ENCODE measurements at places on chromosomes 6 and 20.

- DNase-seq: no peak
These were observed 15.9 kb downstream of the SEC63 start for GRCh38 chr6:107942142-107942541.

GRCh38 chr20:46000262-46000996 is 8.3 kb upstream of the MMP9 start:
- no peak for DNase-seq

DNA sequence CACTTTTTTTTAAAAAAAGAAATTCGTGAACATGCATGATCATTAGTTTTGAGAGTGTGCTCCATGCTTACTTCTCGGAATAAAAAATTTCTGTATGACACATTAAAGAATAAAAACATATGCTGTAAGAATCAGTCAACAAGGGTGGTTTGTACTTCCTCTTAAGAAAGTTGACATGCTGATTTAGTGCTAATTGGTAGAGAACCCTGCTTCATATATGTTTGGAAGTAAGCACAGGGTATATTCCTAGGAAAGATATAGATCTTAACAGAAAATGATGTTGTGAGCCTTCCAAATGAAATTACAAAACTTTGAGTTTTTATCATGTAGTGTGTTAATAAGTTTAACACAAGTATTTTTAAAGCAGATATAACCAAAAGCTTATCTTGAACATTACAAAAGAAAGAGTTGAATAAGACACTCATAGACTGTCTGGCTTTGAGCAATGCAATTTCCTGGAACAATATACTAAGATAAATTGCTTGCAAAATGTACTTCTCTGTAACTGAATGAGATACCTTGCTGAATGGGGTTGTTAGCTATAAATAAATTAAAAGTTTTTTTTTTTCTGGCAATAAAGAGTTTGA is 13.8 kb upstream of the VIP start:
- DNase-seq: no peak

DNA sequence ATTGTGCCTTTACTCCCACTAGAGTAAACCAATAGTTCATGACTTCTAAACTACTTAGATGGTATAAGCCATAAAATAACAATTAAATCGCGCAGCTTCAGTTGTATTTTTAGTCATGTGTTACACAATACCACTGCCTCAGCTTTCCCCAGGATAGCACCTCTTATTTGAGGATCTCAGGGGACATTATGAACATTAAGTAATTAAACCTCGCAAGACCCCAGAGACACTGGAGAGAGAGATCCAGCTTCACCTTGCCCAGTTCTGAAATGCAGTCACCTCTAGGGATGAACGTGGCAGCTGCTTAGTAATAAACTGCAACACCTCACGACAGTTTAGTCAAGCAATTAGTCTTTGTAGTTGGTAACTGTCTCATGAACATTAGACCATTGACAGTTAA is 87.1 kb downstream of the CFAP61 start:
- DNase-seq: no peak

- no peak for DNase-seq
These were observed 85.0 kb downstream of the NFATC2 start for GRCh38 chr20:51457533-51457932.

DNA sequence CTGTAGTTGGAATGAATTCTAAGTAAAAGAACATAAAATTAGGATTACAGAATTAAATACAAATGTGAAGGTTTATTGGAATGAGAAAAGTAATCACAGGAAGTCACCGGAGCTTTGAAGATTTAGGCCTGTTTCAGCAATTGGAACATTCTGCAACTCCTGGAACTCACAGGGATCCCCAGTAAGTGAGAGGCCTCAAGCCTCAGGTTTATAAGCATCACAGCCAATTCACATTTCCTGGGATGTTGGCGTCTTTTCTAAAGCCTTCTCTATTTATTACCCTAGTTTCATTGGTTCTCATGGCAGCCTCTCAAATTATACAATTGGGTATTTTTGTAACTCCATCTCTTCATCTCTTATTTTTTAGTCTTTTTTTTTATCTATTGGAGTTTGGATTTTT is 90.4 kb upstream of the HIVEP1 start:
- DNase-seq: no peak

DNA sequence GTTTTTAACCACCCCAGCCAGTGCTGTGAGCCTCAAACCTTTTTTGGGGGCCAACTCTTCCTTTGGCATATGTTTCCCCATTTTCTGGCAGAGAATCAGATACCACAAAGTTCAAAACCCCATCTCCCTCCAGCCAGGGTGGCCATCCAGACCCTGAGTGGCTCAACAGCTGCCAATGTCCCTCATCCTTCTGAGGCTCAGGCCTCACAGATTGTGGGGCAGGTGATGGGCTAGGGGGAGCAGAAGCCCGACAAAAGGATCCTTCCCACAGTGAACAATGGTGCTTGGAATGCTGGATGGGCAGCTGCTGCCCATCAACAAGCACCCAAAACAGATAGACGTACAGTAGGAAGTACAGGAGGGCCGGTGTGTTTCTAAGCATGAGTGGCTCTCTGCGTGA is 42.6 kb upstream of the IL17A start:
- DNase-seq: no peak

DNA sequence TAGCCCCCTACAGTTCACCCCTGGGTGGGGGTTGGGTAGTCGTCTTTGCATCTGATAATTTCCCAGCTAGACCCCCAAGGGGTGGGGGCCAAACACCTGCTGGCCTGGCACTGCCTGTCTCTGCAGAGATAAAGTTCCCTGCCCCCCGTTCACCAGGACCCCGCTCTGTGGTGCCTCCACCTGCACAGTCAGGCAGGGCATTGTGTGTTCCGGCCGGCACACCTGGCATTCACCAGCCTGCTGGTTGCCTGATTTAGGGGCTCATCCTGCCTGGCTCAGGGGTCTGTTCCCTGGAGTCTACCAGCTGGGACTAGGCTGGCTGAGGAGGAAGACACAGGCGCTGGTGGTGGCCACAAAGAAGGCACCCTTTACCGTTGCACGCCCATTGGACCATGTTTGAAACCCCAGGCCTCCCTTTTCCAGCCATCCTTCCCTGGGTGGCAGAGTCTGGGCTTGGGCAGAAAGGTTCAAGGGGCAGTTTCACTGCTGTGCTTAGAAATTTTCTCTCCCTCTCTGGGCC is 30.8 kb upstream of the SCRT2 start:
- DNase-seq: no peak

- DNase-seq: no peak
These were observed 151.6 kb downstream of the EPM2A start for GRCh38 chr6:145583753-145584152.

Data from GOT3 (cell line).